CD8-positive, alpha-beta memory T cell (primary cell): ENCODE measurements at places on chromosomes 16 and 17.

DNA sequence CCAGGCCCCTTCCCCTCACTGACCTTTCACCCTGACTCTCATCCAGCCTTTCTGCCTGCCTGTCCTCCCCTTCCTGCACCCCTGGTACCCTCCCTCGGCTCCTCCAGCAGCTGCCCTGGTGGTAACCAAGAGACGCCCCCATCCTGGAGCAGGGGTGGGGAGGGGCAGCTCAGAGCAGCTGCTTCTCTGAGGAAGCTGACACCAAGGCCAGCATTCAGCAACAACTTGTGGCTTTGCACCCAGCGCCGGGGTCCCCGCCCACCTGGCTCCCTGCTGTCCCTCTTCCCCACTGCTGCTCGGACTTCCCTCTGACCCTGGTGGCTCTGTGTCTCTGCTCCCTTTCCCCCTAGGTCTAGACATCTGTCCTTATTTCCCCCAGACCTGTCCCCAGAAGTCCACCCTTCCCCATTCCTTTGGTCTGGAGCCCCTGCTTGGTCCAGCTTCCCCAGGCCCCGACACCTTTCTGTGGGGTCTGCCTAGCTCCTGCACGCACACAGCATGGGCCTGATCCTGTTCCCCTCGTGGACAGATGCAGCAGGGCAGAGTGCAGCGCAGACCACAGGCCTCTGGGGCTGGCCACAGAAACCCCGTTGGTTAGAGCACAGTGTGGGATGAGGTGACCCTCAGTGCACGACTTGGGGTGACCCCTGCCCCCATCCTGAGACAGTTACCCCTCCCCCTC is 1.2 kb upstream of the ATP2A1 start:
- DNase-seq: no peak
- peaks cover 14% of the 10 kb centered on the region for H3K4me1 ChIP-seq
- H3K36me3 ChIP-seq: no peaks in the 10 kb centered on the region
- H3K27ac ChIP-seq: no peak overlapping the region
- H3K27me3 ChIP-seq: no peaks in the 10 kb centered on the region
- no peak overlapping the region for H3K4me3 ChIP-seq

DNA sequence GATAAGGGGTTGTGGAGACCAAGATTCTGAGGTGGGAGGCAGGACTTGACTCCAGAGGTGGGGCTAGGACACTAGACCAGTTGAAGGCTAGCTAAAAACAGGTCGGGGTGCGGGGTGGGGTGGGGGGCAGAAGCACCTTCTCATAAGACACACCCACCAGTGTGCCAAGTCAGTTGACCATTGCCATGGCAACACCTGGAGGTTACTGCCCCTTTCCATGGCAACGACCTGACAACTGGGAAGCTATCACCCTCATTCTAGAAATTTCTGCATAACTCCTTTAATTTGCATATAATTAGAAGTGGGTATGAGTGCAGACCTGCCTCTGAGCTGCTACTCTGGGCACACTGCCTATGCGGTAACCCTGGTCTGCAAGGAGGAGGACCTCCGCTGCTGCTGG is 53.9 kb upstream of the ALOX12 start:
- H3K27ac ChIP-seq: no peak overlapping the region
- no peaks in the 10 kb centered on the region for H3K27me3 ChIP-seq
- H3K4me1 ChIP-seq: no peaks in the 10 kb centered on the region
- H3K36me3 ChIP-seq: no peaks in the 10 kb centered on the region
- DNase-seq: no peak
- no peak overlapping the region for H3K4me3 ChIP-seq

DNA sequence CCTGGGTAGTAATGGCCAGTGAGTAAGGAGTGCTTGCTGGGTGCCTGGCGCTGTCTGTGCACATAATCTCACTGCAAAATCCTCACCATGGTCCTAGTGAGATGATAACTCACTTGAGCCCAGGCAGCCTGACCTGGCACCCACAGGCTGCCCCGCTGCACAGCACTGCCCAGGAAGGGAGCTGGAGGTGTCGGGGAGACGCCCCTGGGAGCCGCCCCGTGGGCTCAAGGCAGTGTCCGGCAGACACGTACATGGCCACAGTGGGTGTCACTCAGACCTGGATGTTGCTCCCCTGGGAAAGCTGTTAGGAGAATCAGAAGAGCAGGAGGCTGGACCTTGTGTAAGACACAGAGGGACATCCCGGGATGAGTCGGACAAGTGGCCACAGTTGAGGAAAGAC is 44.2 kb downstream of the BEAN1 start:
- peaks cover 14% of the 10 kb centered on the region for H3K4me1 ChIP-seq
- peaks cover under 1% of the 10 kb centered on the region for H3K27me3 ChIP-seq
- no peak for DNase-seq
- H3K36me3 ChIP-seq: no peaks in the 10 kb centered on the region
- no peak overlapping the region for H3K4me3 ChIP-seq

GRCh38 chr16:55662644-55663031 is 6.8 kb downstream of the SLC6A2 start:
- H3K27me3 ChIP-seq: no peaks in the 10 kb centered on the region
- DNase-seq: no peak

- no peaks in the 10 kb centered on the region for H3K36me3 ChIP-seq
- no peaks in the 10 kb centered on the region for H3K4me1 ChIP-seq
- H3K4me3 ChIP-seq: no peak overlapping the region
These were observed 14.4 kb downstream of the OR1A1 start for GRCh38 chr17:3221850-3222249.

GRCh38 chr17:77677211-77677610 is 281.3 kb upstream of the TNRC6C start:
- H3K4me3 ChIP-seq: no peak overlapping the region
- no peaks in the 10 kb centered on the region for H3K4me1 ChIP-seq
- no peak for DNase-seq
- no peaks in the 10 kb centered on the region for H3K27me3 ChIP-seq
- no peak overlapping the region for H3K27ac ChIP-seq

DNA sequence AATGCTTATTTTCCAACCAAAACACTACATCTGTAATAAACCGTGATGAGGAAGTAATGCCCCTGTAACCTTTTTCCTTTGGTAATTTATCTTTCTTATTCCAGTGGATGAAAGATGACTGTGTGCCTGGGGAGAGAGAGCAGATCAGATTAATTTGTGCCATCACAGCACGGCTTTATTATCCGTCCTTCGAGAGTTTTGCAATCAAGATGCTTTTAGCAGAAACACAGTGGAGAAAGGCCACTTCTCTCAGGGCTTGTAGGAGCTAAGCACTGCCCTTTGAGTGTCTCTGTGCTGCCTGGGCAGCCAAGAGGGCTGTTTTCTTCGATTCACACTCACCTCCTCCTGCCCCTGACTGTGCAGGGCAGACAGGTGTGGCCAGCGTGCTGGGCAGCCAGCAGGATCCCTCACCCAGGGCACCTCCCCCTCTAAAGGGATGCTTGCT is 190.2 kb downstream of the PRKCA start:
- no peak overlapping the region for H3K27ac ChIP-seq
- no peak for DNase-seq
- H3K27me3 ChIP-seq: no peaks in the 10 kb centered on the region
- H3K4me3 ChIP-seq: no peak overlapping the region

- H3K36me3 ChIP-seq: no peaks in the 10 kb centered on the region
- DNase-seq: peak; percentile 38
- no peak overlapping the region for H3K4me3 ChIP-seq
- no peaks in the 10 kb centered on the region for H3K4me1 ChIP-seq
These were observed 6.0 kb downstream of the CPSF4L start for GRCh38 chr17:73255671-73256181.

DNA sequence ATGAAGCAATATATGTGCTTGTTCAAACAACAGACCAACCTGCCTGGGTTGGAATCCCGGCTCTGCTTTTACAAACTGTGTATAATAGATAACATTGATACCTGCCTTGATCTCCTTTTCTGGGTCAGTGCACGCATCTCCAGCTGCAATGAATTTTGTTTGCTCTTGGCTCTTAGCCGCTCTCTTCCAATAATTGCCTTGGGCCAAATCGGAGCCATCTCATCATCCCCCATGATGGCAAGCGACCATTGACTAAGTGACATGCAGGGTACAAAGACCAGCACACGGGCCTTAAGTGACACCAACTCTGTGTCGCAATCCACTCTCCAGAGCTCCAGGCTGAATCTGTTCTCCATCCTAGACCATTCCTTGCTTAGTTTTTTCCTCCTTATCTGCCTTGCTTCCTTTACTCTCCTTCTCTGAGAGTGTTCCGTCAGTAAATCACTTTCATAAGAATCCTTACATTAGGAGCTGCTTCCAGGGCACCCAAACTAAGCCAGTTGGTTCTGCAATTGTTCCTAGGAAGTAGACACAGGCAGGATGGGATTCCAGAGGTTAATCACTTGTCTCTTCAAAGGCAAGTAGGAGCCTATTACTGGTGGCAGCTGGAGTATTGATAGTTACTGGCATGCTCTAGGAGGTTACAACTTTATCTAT is 134.2 kb downstream of the ABCA8 start:
- H3K36me3 ChIP-seq: no peaks in the 10 kb centered on the region
- H3K27ac ChIP-seq: no peak overlapping the region
- H3K4me3 ChIP-seq: no peak overlapping the region
- H3K4me1 ChIP-seq: no peaks in the 10 kb centered on the region

DNA sequence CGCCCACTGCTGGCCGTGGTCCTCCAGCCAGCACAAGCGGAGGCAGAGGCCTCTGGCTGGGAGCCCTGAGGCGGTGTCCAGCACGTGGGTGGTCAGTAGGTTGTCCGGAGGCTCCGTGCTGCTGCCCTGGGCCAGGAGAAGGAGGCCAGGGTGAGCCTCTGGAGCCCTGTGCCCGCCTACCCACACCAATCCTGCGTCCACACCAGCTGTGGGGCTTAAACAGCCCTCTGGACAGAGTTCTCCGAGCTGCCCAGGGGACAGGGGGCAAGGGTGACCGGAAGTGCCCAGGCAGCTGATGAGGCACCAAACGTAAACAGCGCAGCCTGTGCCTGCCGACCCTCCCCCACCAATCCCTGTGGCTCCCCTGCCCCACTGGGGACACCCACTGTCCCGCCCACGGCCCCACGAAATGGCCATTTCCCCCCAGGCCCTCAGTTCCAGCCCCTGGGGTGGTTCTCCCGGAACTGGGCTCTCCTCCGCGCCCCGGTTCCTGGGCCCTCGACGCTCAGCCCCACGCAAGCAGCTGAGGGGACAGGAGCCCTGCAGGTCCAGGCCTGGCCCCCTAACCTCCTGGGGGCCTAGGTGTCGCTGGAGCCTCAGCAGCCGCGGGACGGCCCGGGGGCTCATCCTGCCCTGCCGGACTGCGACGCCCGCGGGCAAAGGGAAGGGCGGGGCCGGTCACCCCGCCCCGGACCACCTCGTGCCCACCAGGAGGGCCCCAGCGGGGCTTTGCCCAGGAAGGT is 27.9 kb upstream of the DBNDD1 start:
- H3K27ac ChIP-seq: no peak overlapping the region
- peak overlapping the region; percentile 50 for H3K4me3 ChIP-seq
- no peaks in the 10 kb centered on the region for H3K36me3 ChIP-seq
- H3K4me1 ChIP-seq: peaks cover 12% of the 10 kb centered on the region
- H3K27me3 ChIP-seq: peaks cover 8% of the 10 kb centered on the region

GRCh38 chr17:77054936-77055335 is 85.8 kb upstream of the SEC14L1 start:
- no peaks in the 10 kb centered on the region for H3K27me3 ChIP-seq
- no peak for DNase-seq
- no peak overlapping the region for H3K4me3 ChIP-seq

- no peaks in the 10 kb centered on the region for H3K36me3 ChIP-seq
- no peaks in the 10 kb centered on the region for H3K27me3 ChIP-seq
- no peak overlapping the region for H3K4me3 ChIP-seq
- no peak overlapping the region for H3K27ac ChIP-seq
- no peaks in the 10 kb centered on the region for H3K4me1 ChIP-seq
These were observed 20.5 kb downstream of the RNF157 start for GRCh38 chr17:76219670-76220383.

GRCh38 chr16:56810954-56811353 is 54.1 kb upstream of the SLC12A3 start:
- DNase-seq: no peak
- H3K27ac ChIP-seq: no peak overlapping the region
- H3K27me3 ChIP-seq: no peaks in the 10 kb centered on the region
- H3K4me3 ChIP-seq: no peak overlapping the region
- peaks cover 10% of the 10 kb centered on the region for H3K36me3 ChIP-seq

DNA sequence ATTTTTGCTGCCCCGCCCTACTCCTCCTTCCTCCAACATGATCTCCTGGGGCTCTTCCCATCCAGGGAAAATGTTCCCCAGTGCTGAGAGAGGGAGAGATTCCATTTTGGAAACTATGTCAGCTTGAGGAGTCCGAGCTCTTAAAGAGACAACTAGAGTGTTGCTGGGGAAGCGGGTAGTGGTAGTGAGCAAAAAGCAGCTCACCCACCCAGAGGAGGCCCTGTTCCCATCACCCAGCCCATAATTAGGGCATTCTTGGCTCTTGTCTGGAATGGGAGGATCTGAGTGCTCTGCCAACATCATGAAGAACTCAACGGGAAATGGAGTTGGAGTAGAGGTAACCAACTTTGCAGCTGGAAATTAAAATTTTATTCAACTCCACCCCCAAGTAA is 9.1 kb upstream of the MSL1 start:
- no peaks in the 10 kb centered on the region for H3K27me3 ChIP-seq
- no peaks in the 10 kb centered on the region for H3K36me3 ChIP-seq
- H3K4me1 ChIP-seq: peaks cover 59% of the 10 kb centered on the region
- H3K4me3 ChIP-seq: no peak overlapping the region
- no peak for DNase-seq

DNA sequence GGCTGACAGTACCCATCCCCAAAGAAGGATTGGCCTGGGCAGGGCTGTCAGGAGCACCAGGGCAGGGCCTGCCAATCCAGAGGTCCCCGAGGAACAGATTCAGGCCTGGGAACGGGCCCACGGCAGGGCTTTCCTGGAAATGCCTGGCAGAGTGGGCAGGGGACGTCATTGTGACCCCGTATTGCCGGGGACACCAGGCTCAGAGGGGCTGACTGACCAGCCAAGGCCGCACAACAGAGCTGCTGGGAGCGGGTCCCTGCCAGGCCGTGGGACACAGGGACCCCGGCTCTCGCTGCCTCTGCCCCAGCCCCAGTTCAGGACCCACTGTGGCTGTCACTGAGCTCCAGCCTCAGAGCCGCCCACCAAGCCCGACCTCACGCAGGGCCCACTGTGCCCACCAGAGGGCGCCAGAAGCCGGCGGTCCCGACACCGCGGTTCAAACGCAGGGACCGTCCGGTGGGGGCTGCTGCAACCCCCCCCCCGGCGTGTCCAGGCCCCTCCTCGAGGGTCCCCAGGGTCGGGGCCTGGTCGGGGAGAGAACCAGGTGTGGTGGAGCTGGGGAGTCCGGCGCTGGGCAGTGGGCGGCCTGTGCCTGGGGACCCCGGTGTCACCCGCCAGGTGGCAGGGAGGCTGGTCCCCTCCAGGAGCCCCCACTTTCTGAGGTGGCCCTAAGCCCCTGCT is 15.2 kb upstream of the SSTR5 start:
- H3K27ac ChIP-seq: no peak overlapping the region
- DNase-seq: peak; percentile 31
- H3K36me3 ChIP-seq: no peaks in the 10 kb centered on the region
- no peak overlapping the region for H3K4me3 ChIP-seq
- H3K4me1 ChIP-seq: no peaks in the 10 kb centered on the region
- peaks cover 5% of the 10 kb centered on the region for H3K27me3 ChIP-seq
